Transverse colon (tissue), 4 donors: ENCODE measurements at places on chromosomes 12 and 14.

DNA sequence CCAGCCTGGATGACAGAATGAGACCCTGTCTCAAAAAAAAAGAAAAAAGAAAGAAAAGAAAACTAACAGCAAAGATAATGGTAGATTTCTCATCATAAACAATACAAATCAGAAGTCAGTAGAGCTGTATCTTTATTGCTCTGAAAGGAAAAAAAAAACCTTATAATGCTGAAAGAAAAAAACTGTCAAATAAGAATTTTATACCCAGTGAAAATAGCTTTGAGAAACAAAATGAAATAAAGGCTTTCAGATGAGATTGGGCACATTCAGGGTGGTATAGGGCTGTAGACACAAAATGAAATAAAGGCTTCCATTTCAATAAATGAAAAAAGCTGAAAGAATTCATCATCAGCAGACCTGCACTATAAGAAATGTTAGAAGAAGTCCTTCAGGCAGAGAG, 105.0 kb upstream of the FOXN3 start:
- DNase-seq, result no peak

DNA sequence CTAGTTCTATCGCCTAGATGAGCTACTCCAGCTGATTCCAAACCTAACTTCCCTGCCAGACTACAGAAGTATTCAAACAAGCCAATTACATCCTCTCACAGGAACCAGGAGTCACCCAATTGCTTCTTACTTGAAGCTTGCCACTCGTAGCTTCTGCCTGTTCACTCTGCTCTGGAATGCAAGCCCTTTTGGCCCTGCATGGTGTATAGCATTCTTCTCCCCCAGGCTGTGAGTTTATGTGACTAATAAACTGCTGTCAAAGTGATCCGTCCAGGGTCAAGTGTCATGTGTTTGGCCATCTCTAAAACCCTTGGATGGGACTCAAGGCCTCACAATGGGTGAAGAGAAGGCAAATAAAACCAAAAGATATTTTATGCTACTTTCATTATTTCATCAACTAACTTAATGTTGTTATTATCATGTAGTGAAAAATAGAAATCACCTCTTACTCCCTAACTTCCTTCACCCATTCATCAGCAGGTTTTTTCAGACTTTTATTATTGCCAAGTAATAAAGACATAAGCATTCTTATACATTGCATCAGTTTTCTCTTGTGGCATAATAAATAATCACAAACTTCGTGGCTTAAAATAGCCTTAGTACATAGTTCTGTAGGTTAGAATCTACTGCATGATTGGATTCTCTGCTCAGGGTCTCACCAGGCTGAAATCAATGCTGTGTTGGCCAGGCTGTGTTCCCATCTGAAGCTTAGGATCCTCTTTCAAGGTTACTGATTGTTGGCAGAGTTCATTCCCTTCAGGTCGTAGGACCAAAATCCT, 1981.7 kb upstream of the FLRT2 start:
- no peak for DNase-seq

- no peak for DNase-seq
Measured at GRCh38 chr12:47276253-47276620, 196.5 kb upstream of the AMIGO2 start.

GRCh38 chr12:57842342-57843294, 3.9 kb downstream of the CTDSP2 start:
- peak; percentile 40 for DNase-seq

DNA sequence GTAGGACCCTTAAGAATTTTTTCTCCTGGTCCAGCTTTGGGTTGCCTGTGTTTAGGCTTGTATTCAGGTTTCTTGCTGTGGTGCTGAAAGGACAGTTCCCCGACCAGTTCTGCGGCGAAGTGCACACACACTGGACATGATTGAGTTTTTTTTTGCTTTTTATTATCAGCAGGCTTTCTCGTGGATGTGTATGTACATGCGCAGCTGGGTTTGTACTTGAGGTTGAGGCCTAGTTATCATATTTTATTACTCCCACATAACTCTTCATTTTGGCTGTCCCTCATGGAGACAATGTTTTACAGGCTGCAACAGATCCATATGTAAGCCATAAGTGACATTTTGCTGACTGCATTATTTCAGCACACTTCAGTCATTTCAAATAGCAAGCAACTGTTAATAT, 2.5 kb downstream of the SCN8A start:
- peak; percentile 17 for DNase-seq

GRCh38 chr12:56894698-56895368, 39.4 kb downstream of the SDR9C7 start:
- DNase-seq, result no peak

- DNase-seq, result no peak
Measured at GRCh38 chr14:33992274-33993007, 41.6 kb upstream of the EGLN3 start.

- DNase-seq, result no peak
Measured at GRCh38 chr12:110917467-110917866, 2.9 kb downstream of the MYL2 start.

GRCh38 chr14:60327447-60328331, 78.7 kb downstream of the PPM1A start:
- peak; percentile 60 for DNase-seq

DNA sequence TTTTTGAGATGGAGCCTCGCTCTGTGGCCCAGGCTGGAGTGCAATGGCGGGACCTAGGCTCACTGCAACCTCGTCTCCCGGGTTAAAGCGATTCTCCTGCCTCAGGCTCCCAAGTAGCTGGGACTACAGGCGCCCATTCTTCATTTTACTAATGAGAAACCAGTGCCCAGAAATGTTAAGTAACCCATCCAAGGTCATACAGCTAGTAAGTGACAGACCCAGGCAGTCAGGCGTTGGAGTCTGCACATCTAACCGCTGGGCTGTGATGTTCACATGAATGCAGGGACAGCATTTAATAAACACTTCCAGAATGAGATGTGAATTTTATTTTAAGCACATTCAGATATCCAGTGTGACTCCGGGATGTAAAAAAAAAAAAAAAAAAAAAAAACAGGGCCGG, 1.3 kb upstream of the TRIP11 start:
- DNase-seq, result no peak

- no peak for DNase-seq
Measured at GRCh38 chr12:21583587-21583986, 21.1 kb downstream of the GYS2 start.

DNA sequence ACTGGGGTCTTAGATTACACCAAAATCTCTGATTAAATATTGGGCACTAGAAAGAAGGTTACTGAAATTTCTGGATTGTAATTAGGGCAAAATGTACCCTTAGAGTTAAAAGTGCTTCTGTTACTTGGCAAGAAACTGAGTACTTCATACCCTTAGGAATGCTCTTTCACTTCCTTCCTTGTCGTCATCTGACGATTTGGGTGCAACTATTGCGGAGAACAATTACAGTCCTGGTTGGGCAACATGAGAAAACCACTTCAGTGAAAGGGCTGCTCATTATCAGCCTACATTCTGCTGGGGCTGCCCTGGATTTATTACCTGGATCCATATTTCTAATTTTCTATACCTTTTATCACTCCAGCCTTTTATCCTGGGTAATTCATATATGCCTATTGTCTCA, 348.5 kb upstream of the MDGA2 start:
- DNase-seq, result no peak

DNA sequence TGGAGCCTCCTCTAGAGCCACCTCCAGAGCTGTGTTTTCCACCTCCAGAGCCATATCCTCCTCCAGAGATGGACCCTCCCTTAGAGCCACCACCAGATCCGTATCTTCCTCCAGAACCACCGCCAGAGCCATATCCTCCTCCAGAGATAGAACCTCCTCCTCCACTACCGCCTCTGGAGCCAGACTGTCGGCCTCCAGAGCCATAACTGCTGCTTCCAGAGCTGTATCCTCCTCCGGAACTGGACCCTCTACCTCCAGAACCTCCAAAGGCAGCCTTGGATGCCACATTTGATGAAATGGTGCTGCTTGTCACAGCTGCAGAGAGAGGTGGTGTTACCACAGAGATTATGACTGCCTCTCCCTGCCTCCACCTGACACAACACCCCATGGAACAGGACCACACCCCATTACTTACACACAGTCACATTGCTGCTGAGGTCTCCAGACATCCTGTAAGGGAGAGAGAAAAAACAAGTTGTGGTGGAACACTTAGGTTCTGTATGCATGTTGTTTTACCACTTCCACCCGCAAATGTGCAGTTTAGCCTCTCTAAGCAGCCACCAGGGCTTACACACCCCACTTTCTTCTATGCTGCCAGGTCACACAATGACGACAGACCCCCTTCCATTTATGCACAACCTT, 6.8 kb downstream of the KRT2 start:
- DNase-seq, result no peak

- no peak for DNase-seq
Measured at GRCh38 chr14:62451221-62451620, 594.0 kb downstream of the KCNH5 start.

DNA sequence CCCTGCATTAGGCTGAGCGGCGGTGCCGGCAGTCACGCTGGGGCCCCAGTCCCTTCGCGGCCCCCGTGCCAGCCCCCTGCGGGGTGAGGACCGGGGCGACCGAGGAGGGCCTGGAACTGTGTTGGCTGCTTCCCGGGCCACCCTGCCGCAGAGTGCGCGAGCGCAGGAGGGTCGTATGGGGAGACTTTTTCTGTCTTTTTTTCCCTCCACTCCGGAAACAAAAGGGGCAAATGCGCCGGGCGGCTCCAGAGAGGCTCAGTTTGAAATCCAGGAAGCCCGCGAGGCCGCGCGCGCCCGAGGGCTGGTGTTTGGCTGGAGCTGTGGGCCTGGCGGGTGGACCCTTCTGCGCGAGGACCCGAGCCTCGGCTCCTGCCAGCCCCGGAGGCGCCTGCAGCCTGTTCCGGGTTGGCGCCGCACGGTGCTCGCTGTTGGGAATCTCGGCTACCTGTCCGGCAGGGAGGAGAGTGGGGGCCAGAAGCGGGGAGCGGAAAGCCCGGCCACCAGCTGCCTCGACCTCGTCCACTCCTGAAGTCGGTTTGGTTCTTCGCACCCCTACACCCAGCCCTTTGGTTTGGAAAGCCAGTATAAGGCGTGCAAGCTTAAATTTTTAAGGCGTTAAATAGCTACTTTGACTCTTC, 638 bp downstream of the PLEKHG3 start:
- DNase-seq, result peak; percentile 50

GRCh38 chr12:91890742-91891141, 254.9 kb downstream of the BTG1 start:
- DNase-seq, result no peak

GRCh38 chr14:80212023-80212397, 706 bp upstream of the DIO2 start:
- DNase-seq, result no peak

- no peak for DNase-seq
Measured at GRCh38 chr12:104809706-104810385, 148.2 kb downstream of the SLC41A2 start.

DNA sequence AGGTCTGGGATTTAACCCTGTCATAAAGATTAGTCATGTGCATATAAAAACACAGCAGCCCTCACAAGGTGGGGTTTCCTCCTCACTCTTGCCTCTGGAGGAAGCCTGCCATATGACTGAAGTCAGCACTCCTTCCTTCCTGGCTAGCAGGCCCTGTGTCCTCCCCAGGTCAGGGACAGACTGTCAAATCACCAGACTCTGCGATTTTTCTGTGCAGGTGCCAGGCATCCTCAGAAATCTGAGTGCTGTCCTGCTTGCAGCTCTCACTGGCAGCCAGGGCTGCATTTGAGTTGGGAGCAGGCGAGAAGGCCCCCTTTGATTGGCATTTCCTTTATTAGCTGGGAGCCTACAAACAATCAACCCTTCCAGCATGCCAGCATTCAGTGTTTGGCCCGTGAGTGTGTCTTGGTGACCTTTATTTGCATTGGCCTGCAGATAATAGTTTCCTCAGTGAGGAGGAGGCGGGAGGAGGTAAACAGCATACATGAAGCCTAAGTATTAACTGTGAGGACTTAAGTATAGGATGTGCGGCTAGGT, 183.8 kb upstream of the ARHGAP5 start:
- no peak for DNase-seq

GRCh38 chr12:104720339-104721038, 237.6 kb downstream of the SLC41A2 start:
- DNase-seq, result peak; percentile 58

GRCh38 chr12:49345825-49346658, 646 bp upstream of the DNAJC22 start:
- no peak for DNase-seq

DNA sequence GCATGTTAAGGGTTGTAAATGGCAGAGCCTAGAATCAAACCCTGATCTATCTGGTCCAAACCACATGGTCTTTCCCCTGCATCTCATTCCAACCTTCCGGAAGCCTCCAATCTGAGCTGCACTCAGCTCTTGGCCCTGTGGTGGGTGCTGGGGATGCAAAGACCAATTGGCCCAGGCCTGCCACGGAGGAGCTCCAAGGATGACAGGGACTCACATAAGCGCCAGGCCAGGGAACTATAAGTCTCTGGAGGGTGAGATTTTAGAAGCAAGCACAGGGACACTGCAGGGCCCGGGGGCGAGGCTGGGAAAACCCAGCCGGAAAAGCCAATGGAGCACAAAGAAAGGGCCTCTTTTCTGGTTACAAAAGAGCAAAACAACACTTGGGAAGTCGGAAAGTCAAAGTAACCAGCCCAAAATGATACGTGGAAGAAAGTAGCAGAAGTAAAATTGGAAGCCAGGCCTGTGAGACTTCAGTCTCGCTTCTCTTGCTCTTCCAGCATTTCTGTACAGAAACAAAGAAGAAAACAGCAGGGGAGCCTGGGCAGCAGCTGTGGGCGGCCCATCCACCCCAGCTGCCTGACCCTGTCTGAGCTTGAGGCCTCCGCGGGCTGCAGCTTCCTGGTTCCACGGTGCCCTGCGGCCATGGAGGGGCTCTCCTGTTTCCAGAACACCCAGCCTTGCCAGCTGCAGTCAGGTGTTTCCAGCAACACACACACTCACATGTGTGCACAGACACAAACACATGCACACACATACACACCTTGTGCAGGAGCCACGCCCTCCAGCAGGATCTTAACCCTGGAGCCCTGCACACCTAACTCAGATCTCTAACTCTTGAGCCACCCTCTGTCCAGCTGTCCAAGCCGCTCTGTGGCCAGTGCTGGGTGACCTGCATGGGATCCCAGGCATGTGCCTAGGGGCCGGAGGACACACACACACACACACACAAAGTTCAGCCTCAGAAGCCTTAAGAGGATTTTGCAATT, 178.2 kb downstream of the BCL11B start:
- no peak for DNase-seq

DNA sequence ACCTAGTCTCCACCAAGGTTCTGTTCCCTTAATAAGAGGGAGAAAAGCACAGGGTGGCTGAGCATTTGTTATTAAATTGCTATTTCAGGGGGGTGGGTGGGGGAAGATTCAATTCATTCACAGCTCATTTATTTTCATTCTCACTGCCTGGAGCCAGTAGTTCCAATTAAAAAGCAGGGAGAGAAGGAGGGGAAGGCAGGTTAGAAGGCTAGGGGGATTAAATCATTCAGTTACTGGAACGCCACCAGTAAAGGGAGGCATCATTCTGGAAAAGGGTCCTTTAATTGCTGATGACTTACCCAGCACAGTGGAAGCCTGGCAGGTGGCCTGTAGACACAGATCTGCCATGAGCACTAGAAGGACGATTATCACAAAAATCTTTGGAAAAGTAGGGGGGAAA, 47.4 kb downstream of the NIN start:
- DNase-seq, result no peak

DNA sequence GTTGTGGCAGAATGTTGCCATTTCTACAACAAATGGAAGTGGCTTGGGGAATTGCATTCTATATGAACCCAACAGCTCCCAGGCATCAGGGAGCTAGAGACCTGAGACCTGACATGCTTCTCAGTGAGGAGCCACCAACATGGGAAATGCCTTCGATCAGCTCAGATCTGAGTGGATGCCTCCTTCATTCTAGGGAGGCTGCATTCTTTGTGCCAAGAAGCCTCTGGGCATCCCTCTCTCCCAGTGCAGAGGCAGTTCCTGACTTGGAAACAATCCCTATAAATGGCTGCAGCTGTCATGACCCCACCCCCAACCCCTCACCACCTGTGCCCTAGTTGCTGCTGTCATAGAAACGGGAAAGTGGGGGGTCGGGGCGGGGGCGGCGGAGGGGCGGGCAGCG, 196.3 kb downstream of the PPM1H start:
- DNase-seq, result no peak
